ENCODE measurements at places on chromosomes 5 and 9.

GRCh38 chr5:10454591-10455276 lies 13.1 kb downstream of the ROPN1L start:
- no peak for DNase-seq

DNA sequence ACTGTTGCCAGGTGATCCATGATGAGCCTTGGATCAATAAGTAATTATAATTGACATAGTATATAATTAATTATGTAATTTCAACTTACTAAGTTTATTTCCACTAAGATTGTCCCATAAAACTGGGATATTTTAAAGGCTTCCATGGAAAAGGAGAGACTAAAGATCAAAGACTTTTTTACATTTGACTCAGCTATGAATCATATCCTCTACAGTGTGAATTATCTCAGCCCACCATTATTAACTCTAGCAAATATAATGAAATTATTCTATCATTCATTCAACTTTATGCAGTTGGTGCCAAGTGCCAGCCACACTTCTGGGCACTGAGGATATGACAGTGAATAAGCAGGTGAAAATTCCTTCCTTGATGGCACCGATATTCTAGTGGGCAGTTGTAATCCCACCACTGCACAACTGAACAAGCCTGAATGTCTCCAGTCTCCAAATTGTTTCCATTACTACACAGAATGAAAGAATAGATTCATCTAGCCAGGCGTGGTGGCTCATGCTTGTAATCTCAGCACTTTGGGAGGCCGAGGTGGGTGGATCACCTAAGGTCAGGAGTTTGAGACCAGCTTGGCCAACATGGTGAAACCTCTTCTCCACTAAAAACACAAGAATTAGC lies 21.9 kb upstream of the TXN start:
- no peak for DNase-seq

DNA sequence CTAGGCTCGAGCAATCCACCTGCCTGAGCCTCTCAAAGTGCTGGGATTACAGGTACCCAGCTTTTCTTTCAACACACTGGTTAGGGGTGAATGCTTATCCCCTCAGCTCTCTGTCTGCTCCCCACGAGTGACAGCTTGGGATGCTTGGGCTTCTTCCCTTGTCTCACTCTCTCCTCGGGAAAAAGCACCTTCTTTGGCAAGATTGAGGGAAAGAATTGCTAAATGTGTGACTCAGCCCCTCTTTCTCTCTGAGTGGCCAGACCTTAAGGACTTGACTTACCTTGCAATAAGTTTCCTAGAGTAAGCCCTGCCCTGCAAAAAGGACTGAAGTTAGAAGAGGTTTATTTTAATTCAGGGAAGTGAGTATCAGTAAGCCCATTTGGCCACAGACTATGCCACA lies 68.1 kb upstream of the ERBIN start:
- DNase-seq: no peak

GRCh38 chr5:68315679-68316271 lies 100.2 kb downstream of the PIK3R1 start:
- no peak for DNase-seq

- DNase-seq: no peak
These were observed 189.7 kb downstream of the DAB2IP start for GRCh38 chr9:121840838-121841760.

GRCh38 chr5:44233691-44234090 lies 155.5 kb downstream of the FGF10 start:
- DNase-seq: no peak

DNA sequence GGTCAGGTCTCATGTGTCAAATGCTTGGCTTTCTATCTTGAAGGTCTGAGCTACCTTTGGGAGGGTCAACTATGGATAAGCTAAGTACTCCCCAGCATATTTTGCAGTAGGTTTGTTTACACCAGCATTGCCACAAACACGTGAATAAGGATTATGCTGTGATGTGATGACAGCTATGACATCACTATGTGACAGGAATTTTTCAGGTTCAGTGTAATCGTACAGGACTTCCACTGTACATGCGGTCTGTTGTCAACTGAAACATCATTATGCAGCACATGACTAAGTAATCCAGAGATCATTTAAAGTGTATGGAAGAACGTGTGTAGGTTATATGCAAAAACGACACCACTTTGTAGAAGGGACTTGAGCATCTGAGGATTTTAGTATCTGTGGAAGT lies 104.0 kb downstream of the FSTL4 start:
- DNase-seq: no peak

GRCh38 chr9:71681104-71681707 lies 87.1 kb downstream of the CEMIP2 start:
- no peak for DNase-seq

DNA sequence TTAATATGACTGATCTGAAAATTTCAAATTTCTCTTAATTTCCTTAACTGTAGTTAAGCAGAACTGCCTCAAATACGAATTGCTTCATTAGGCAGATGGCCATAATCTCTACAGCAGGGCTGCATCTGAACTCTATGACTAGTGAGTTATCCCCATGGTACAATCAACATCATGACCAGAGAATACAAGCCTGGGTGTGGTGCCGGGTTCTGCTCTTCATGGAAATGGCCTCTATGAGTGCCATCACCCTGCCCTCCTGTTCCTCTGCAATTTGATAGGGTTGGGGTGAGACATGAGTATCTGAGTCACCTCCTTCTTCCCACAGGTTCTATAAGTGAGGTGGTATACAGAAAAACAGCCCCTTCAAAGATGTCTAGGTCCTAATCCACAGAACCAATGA lies 235.9 kb downstream of the AP3B1 start:
- DNase-seq: no peak

GRCh38 chr9:36029765-36030528 lies 6.8 kb upstream of the RECK start:
- DNase-seq: peak; percentile 72

- no peak for DNase-seq
These were observed 83.5 kb downstream of the PTCH1 start for GRCh38 chr9:95433096-95433819.

GRCh38 chr5:102581011-102581410 lies 82.2 kb upstream of the SLCO6A1 start:
- DNase-seq: no peak

- no peak for DNase-seq
These were observed 103.6 kb downstream of the MLLT3 start for GRCh38 chr9:20518737-20519136.

GRCh38 chr9:107707915-107708441 lies 218.4 kb upstream of the KLF4 start:
- DNase-seq: no peak

DNA sequence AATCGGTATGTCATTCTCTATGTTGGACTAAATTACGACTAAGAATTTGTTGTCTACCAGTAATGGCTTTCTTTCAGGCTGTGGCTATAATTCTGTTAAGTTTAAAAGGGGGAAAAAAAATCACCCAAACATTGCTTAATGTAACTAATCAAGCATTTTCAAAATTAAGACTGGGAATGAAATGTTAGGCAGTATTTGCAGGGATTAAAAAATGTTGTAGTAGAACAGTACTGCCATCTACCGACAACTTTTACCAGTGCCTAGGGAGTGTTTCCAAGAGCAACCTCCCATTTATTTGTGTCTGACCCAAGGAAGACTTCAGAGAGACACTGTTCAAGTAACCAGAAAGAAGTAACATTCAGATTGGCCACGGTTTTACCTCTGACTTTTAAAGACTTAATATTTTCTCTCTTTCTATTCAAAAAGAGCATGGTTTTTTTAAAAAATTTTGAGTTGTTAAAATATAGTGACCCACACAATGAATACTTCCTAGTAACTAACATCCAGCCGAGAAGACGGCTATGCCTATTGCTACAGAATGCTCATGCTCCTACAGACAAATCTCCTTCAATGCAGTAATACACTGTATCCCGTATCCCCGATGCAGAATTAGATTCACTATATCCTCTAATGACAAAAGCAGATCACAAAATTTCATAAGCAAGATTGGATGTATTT lies 92.4 kb downstream of the ARL15 start:
- DNase-seq: no peak

GRCh38 chr5:118293378-118293777 lies 695.0 kb downstream of the DTWD2 start:
- DNase-seq: no peak

GRCh38 chr5:10485897-10486296 lies 44.2 kb downstream of the ROPN1L start:
- DNase-seq: no peak

- DNase-seq: no peak
These were observed 37.2 kb upstream of the PAPPA start for GRCh38 chr9:116116393-116116792.

GRCh38 chr5:132183723-132184122 lies 43.9 kb downstream of the P4HA2 start:
- DNase-seq: no peak

DNA sequence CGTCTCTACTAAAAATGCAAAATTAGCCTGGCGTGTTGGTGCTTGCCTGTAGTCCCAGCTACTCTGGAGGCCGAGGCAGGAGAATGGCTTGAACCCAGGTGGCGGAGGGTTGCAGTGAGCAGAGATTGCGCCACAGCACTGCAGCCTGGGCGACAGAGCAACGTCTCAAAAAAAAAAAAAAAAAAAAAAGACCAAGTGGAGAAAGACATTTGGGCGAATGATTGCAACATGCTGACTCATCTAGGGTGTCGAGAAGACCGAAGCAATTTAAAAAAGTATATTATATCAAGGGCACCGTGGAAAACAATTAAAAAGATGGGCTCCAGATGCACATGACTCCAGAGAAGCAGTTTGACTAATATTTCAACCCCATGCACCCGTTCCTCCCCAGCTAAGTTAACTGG lies 9.2 kb downstream of the KLF4 start:
- no peak for DNase-seq

DNA sequence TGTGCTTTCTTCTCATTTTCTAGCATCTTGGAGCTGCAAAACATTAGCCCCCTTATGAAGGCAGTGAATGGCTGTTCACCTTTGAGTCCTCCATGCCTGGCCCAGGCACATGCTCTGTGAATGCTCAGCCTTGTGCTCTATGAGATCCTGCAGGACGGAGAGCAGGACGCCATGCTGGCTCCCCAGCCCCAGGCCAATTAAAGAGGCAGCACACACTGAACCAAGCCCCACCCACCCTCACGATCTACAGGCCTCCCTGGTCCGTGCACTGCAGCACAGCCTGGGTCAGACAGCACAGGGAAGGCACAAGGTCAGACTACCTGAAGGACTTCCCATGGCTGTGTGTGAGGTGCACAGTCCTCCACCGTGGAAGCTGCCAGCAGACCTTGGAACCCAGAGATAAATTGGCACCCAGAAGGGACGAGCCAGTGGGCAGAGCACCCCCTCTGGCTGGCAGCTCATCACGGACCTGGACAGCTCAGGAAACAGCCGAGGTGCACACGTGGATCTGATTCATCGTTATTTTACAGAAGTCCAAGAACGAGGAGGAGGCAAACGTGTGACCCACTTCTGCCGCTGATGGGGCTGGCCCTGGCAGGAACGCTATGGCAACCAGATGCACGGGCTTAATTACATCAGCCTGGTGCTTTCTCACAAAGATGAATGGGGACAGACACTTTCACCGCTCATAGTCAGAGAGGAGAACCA lies 59.5 kb downstream of the OLFM1 start:
- no peak for DNase-seq

DNA sequence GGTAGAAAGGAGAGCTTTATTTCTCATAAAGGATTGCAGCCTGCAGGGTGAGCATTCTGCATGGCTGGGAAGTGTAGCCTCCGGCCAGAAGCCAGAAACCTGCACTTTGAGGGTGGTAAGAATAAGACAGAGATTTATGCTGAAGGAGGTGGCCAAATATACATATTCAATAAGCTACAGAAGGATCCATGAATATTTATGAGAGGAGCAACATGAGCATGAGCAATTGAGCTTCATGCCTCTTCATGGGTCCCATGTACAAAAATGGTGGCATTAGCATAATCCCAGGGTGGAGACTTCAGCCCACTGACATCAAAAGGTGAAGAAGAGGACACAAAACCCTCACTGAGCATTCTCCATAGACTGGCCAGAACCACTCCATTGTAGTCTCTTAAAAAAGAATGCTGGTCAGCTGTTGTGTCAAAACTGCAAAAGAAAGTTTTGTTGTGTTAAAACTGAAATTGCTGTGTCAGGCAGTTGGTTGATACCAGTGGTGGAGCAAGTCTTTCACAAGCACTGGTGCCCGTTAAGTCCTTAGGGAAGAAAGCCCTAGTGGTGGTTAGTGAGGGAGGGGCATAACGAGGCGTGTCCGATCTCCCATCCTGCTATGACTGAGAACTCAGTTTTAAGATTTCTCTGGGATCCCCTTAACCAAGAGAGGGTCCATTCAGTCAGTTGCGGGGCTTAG lies 160.8 kb upstream of the MAP1B start:
- DNase-seq: no peak

GRCh38 chr5:103122242-103122641 lies 2.1 kb downstream of the PPIP5K2 start:
- no peak for DNase-seq

DNA sequence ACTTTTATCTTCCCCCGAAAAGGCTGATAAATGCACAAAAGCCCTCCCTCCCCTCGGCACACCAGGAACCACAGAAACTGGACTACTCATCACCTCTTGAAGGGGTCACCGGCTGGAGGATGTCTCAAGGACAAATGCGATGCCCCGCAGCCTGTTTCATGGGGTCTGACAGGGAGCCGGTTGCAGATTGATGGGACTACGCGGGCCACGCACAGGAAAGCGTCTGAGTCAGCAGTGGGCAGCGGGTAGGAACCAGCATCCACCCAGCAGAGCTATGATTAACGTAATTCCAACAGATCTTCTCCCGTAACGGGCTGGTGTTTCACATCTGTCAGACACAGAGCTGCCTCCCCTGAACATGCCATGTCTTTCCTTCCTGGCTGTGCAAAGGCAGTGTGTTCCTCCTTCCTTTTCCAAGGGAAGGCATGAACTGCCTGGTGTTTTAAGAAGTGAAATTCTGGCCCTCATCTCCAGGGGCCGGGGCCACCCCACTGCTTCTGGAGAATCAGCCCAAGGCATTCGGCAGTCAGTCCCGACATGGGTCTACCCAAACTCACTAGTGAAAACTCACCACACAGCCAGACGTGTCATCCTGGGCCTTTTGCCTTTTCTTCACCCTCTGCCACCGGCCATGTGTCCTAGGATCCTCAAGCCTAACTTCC lies 144.4 kb upstream of the PHYKPL start:
- DNase-seq: peak; percentile 9

- DNase-seq: no peak
These were observed 49.8 kb downstream of the PRKACG start for GRCh38 chr9:68964102-68964541.

DNA sequence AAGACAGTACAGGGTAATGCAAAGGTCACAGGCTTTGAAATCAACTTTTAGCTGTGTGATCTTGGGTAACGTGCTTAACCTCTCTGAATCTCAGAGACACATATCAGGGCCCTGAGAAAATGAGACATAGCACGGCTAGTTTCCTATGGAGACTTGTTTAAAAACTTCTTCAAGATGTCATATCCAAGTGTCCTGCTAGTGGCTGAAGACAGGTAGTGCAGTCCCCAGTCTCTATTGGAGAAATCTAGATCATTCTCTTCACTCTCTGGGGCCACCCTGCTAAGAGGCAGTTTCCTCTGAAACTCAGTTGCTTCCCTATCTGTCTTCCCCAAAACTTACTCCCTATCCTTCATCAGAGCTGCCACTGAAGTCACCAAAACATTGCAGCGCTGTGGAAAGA lies 30.3 kb upstream of the GRXCR2 start:
- DNase-seq: no peak

Data from epithelial cell of proximal tubule (primary cell).